Hindlimb muscle (tissue), 1 donor: ENCODE measurements at places on chromosomes 7 and 10. TPM values are rescaled to one million over a fixed set of nuclear protein-coding genes. Genes with fewer than 3 reads are reported as not detected.

TMEM72 gene
- polyA plus RNA-seq: not detected

MUC3A gene
- 0.10 TPM for polyA plus RNA-seq

GRID2IP gene
- polyA plus RNA-seq: 0.18 TPM

STAG3 gene
- polyA plus RNA-seq: 25.7 TPM

C10orf53 gene
- not detected for polyA plus RNA-seq

CLEC5A gene
- polyA plus RNA-seq: 0.28 TPM

CYP3A7 gene
- polyA plus RNA-seq: not detected

RNF148 gene
- not detected for polyA plus RNA-seq

PNLIPRP2 gene
- polyA plus RNA-seq: not detected

SPOCK2 gene
- 3.6 TPM for polyA plus RNA-seq

HOXA6 gene
- polyA plus RNA-seq: 5.6 TPM

KCNH2 gene
- polyA plus RNA-seq: 29.3 TPM

C10orf88 gene
- polyA plus RNA-seq: 14.1 TPM

HOXA2 gene
- polyA plus RNA-seq: 0.99 TPM

ZNF727 gene
- 0.17 TPM for polyA plus RNA-seq

COL28A1 gene
- 1.1 TPM for polyA plus RNA-seq

CPA2 gene
- polyA plus RNA-seq: 0.28 TPM

ANKRD30A gene
- polyA plus RNA-seq: not detected

TRIP6 gene
- polyA plus RNA-seq: 41.1 TPM

PON1 gene
- 0.46 TPM for polyA plus RNA-seq

CLDN3 gene
- polyA plus RNA-seq: 0.40 TPM

RELN gene
- polyA plus RNA-seq: 2.1 TPM

ATOH7 gene
- 0.22 TPM for polyA plus RNA-seq

IFIT3 gene
- 8.2 TPM for polyA plus RNA-seq

ASB15 gene
- 7.3 TPM for polyA plus RNA-seq

RTKN2 gene
- polyA plus RNA-seq: 3.6 TPM

GPRIN2 gene
- polyA plus RNA-seq: not detected
